ENCODE measurements at places on chromosomes 16 and 17. TPM values are rescaled to one million over a fixed set of nuclear protein-coding genes. Genes with fewer than 3 reads are reported as not detected.

SYT17 gene
- total RNA-seq: not detected

KRTAP2-2 gene
- not detected for total RNA-seq

KRTAP4-9 gene
- not detected for total RNA-seq

FOXL1 gene
- total RNA-seq: 9.3 TPM

ABCA10 gene
- total RNA-seq: 1.8 TPM

MYH13 gene
- total RNA-seq: not detected

HAS3 gene
- 1.6 TPM for total RNA-seq

- H3K27ac ChIP-seq: peak overlapping the region; percentile 84
- peak overlapping the region; percentile 50 for H3K4me3 ChIP-seq
- DNase-seq: no peak
- H3K27me3 ChIP-seq: no peaks in the 10 kb centered on the region
- peaks cover 42% of the 10 kb centered on the region for H3K4me1 ChIP-seq
Measured at GRCh38 chr17:2076087-2076984, 21.4 kb downstream of the HIC1 start.

DNA sequence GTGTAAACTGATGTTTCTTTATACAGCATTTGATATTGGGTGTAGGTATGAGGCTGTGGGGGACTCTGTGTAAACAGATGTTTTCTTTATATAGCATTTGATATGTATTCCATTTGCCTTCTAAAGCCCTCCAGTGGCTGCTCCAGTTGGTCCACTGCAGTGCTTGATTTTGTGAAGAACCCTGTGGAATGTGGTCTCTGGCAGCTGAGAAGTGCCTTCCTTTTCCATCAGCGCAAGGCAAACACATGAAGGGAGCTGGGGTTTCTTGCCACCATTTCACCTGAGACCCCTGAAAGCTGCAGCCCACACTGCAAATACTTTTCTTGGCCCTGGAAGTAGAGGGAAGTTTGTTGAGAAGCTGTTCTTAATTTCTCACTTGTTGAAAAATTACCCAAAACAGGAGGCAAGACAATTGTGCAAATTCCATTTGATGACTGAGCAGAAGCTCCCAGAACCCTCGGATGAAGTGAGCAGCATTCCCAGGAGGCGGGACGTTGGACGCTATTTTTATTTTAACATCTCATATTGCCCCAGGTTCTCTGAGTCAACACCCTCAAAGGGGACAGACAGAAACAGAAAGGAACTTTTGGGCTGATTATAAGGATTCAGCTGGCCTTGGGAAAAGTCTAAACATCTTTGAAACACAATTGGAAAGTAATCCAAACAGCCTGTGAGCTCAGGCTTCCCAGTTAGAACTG is 158.5 kb upstream of the RPH3AL start:
- H3K36me3 ChIP-seq: no peaks in the 10 kb centered on the region
- peaks cover 28% of the 10 kb centered on the region for H3K4me1 ChIP-seq
- DNase-seq: no peak
- no peak overlapping the region for H3K4me3 ChIP-seq
- peak overlapping the region; percentile 80 for H3K27ac ChIP-seq

DNA sequence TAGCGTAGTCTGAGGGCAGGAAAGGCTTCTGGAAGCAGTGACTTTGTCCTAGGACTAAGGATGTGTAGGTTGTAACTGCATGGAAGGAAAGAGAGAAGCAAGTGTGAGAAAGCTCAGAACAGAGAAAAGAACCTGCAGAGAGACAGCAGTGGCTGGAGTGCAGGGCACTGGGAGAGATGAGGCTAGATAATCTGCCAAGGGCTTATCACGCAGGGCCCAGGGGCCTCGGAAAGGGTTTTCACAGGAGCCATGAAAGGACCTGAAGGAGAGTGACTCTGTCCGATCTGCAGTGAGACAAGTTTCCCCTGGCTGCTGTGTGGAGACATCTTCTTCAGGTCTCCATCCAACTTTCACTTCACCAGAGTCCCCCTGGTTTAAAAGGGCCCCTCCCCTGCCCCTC is 7.1 kb upstream of the SRCAP start:
- DNase-seq: no peak
- no peak overlapping the region for H3K4me3 ChIP-seq
- H3K4me1 ChIP-seq: peaks cover 5% of the 10 kb centered on the region
- no peaks in the 10 kb centered on the region for H3K36me3 ChIP-seq
- H3K27ac ChIP-seq: no peak overlapping the region
- no peaks in the 10 kb centered on the region for H3K27me3 ChIP-seq

DNA sequence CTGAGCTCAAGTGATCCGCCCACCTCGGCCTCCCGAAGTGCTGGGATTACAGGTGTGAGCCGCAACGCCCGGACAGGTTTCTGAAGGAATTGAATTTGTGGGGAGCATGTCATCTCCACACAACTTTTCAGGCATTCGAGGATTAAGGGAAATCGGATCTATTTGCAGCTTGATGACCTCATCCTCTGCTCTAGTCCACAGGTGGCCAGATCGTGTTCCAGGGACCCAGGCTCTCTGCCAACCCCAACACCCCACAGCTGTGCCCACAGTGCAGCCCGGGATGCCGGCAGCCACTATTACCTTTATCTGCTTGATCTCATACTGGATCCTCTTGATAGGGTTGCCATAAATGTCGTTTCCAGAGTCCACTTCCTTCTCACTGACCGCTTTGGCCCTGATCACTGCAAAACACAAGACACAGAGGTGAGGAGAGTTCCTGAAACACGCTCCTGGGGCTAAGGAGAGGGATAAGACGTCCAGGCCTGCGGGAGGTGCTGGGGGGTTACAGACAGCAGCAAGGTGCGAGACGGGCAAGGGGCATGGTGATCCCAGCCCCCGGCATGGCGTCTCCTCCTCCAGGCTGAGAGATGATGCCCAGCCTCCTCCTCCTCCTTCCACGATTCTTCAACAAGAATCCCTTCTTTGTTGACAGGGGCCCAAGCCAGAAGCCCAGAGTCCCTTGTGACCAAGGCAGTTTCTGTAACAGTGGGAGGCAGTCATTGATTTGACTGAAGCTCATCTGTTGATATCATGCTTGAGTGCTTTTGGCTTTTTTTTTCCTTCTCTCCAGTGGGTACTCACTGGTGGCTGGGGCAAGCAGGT is 29.3 kb downstream of the CEP295NL start:
- peaks cover 58% of the 10 kb centered on the region for H3K4me1 ChIP-seq
- no peak for DNase-seq
- H3K36me3 ChIP-seq: peaks cover 38% of the 10 kb centered on the region
- H3K27me3 ChIP-seq: no peaks in the 10 kb centered on the region
- peak overlapping the region; percentile 57 for H3K27ac ChIP-seq

GRCh38 chr16:21611198-21611555 is 11.8 kb downstream of the METTL9 start:
- no peak overlapping the region for H3K4me3 ChIP-seq
- DNase-seq: no peak
- peaks cover 31% of the 10 kb centered on the region for H3K4me1 ChIP-seq
- no peaks in the 10 kb centered on the region for H3K27me3 ChIP-seq
- H3K36me3 ChIP-seq: no peaks in the 10 kb centered on the region

- peaks cover 2% of the 10 kb centered on the region for H3K36me3 ChIP-seq
- no peaks in the 10 kb centered on the region for H3K27me3 ChIP-seq
- no peaks in the 10 kb centered on the region for H3K4me1 ChIP-seq
- no peak overlapping the region for H3K27ac ChIP-seq
Measured at GRCh38 chr17:65163990-65164495, 26.9 kb downstream of the RGS9 start.

GRCh38 chr17:79923974-79924638 is 84.9 kb upstream of the CBX4 start:
- H3K27me3 ChIP-seq: peaks cover 3% of the 10 kb centered on the region
- no peak overlapping the region for H3K4me3 ChIP-seq
- DNase-seq: no peak
- H3K27ac ChIP-seq: no peak overlapping the region
- peaks cover 18% of the 10 kb centered on the region for H3K4me1 ChIP-seq

GRCh38 chr17:35612924-35613521 is 25.9 kb downstream of the AP2B1 start:
- H3K4me1 ChIP-seq: no peaks in the 10 kb centered on the region
- H3K36me3 ChIP-seq: peaks cover 20% of the 10 kb centered on the region
- no peak overlapping the region for H3K4me3 ChIP-seq
- H3K27me3 ChIP-seq: no peaks in the 10 kb centered on the region
- no peak overlapping the region for H3K27ac ChIP-seq

DNA sequence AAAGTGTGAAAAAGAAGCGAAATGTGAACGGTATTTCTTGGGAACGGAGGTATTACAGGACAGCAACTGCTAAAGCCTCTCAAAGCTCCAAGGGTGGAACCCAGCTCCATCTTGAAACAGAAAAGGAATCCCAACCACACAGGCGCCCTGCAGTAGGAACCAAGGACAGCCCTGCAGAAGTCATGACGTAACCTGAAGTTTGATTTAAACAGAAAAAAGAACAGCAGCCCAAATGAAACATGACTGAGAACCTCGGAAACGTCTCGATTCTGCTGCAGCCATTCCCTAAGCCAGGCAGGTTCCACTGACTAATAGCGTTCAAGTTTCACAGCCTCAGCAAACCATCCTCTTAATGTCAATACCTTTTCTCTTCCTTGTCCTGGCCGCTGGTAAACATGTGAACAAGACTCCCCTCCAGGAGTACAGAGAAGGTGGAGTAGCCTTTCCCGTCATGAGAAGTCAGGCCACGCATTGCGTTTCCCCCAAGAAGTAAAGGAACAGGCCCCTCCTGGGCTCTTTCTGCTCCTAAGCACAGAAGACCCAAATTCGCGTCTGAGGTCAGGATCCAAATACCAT is 20.1 kb downstream of the SIAH1 start:
- no peaks in the 10 kb centered on the region for H3K27me3 ChIP-seq
- no peak for DNase-seq
- H3K36me3 ChIP-seq: peaks cover 4% of the 10 kb centered on the region
- peak overlapping the region; percentile 90 for H3K27ac ChIP-seq
- peaks cover 54% of the 10 kb centered on the region for H3K4me1 ChIP-seq
- peak overlapping the region; percentile 81 for H3K4me3 ChIP-seq

- no peak for DNase-seq
- H3K27me3 ChIP-seq: peaks cover 59% of the 10 kb centered on the region
- H3K36me3 ChIP-seq: no peaks in the 10 kb centered on the region
- no peaks in the 10 kb centered on the region for H3K4me1 ChIP-seq
Measured at GRCh38 chr17:38619937-38620550, 14.3 kb upstream of the SRCIN1 start.

GRCh38 chr17:45790296-45790922 is 6.3 kb downstream of the CRHR1 start:
- no peaks in the 10 kb centered on the region for H3K36me3 ChIP-seq
- no peak overlapping the region for H3K4me3 ChIP-seq
- DNase-seq: no peak
- no peaks in the 10 kb centered on the region for H3K4me1 ChIP-seq

DNA sequence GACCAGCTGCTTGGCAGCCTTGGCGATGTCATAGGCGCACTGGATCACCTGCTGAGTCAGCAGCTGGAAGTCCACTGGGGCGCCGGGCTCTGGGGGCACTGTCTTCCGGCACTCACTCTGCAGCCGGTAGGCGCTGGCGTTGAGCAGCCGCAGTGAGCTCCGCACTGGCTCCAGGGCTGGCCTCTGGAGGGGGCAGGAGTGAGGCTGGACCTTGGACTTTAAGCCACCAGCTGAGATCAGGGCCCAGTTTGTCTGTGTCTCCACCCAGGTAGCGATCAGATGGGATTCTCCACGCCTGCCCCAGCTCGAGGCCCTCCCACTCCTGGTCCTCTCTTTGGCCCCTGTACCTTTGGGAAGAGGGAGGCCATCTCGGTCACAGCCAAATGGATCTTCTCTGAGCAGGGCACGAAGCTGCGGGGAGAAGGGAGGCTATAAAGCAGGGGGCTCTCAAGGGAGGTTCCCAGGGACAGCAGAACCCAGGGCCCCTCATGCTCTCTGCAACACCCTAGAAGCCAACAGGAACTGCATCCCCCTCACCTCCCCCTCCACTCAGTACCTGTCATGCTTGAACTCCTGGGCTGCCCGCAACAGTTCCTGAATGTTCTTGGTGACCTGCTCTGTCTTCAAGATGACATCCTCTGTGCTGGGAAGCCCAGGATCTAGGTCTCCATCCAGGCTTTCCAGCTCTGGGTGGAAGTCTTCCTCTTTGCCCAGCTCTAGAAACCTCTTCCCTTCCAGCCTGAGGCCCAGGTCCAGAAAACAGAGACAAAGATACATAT is 6.4 kb downstream of the TP53I13 start:
- H3K4me3 ChIP-seq: no peak overlapping the region
- peaks cover 10% of the 10 kb centered on the region for H3K4me1 ChIP-seq
- no peaks in the 10 kb centered on the region for H3K27me3 ChIP-seq
- H3K36me3 ChIP-seq: peaks cover 17% of the 10 kb centered on the region
- DNase-seq: peak; percentile 80

DNA sequence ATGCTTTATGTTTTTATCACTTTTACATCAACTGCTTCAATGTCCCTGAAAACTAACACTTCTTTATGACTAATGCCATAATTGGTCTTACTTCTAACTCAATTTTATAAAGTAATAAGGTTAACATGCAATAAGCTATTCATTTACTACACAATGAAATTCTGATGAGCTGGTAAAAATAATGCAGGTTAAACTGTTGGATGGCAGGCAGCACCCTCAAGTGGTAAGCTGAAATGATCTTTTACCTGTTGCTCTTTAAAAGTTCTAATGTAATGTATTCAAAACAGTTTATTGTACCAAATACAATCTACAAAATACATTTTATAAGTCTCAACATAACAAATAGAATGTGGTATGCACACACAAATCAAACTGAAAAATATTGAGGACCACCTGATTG is 1280.3 kb downstream of the CDH8 start:
- no peaks in the 10 kb centered on the region for H3K4me1 ChIP-seq
- DNase-seq: no peak
- H3K4me3 ChIP-seq: no peak overlapping the region
- no peaks in the 10 kb centered on the region for H3K36me3 ChIP-seq
- H3K27me3 ChIP-seq: no peaks in the 10 kb centered on the region

DNA sequence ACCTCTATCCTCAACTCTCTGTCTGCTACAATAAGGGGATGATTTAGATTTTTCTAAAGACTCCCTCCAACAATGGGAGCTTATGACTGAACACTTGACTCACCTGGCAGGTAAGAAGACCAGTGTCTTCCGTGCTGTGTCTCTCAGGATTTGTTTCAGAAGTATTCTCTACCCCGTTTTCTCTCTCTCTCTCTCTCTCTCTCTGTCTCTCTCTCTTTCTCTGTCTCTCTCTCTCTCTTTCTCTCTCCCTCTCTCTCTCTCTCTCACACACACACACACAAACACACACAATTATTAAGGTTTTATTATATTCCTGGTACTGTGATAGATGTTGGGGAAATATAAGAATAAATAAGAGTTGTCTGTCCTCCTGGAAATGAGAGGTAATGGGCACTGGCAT is 263.9 kb downstream of the TOX3 start:
- peaks cover 39% of the 10 kb centered on the region for H3K27me3 ChIP-seq
- H3K36me3 ChIP-seq: no peaks in the 10 kb centered on the region
- H3K4me1 ChIP-seq: no peaks in the 10 kb centered on the region
- no peak overlapping the region for H3K27ac ChIP-seq
- DNase-seq: no peak

All from osteocyte (in vitro differentiated cells).